ENCODE measurements at places on chromosomes 1 and 21.

DNA sequence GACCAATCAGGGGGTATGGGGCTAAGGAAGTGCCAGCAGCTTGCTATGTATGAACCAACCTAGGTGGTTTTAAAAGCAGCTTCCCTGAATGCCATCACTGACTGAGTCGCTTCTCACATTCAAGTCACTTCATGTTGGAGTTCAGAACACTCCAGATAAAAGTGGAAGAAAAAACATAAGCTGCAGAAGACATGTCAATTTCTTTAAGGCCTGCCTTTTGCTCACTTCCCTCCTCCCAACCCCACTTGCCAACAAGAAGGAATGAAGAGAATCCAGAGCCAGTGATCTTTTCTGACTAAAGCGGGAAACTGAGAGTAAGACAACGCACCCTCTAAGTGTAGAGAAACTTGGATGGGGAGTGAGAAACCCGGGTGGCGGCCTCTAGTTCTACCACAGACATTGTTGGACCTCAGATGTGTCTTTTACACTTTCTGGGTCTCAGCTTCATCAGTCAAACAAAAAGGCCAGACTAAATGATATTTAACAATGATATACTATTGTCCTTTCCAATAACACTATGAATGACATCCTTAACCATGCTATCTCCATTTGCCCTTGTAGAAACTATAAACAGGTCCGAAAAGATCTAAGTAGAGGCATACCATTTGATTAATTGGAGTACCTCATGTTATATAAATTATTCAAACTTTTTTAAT, 54.1 kb downstream of the LUZP1 start:
- DNase-seq, result no peak

- no peak for DNase-seq
Measured at GRCh38 chr1:67634396-67634935, 50.5 kb upstream of the GADD45A start.

DNA sequence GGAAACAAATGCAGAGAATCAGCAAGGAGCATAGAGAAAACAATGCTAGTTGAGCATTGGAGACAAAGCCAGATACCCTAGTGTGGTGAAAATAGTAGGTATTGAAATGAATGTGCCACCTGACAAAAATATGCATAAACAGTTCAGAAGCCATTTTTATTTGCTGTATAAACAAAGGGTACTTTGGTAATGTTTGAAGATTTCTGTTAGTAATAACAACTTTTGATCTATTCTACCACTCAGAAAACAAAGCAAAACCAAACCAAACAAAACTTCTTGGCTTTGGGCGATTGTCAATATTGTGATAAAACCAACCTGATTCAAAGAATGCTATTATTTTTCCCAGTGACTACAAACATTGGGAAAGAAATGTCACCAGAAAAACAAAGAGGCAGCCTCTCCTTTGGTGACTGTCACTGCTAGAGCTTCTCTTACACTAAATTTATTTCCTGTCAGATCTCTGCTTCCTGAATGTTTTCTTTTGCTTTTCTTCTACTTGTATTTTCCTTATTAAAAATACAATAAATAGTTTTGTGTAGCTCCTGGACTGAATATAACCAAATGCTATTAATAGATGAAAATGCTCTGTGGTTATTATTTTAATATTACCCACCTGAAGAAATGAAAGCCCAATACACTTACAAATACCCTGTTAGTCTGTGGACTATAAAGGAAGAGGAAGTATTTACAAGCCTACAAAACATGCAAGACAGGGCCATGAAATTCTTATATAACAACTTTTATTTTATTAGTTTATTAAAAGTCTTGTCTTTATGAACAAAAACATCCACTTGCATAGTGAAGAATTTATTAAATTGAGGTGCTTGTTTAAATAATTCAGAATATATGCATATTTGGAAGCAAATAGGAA, 5.7 kb downstream of the ATP6V1G3 start:
- DNase-seq, result no peak

GRCh38 chr21:25054689-25055088, 552.6 kb downstream of the MRPL39 start:
- DNase-seq, result no peak

- peak; percentile 41 for DNase-seq
Measured at GRCh38 chr1:110176299-110176956, 26.1 kb downstream of the SLC6A17 start.

GRCh38 chr1:33902486-33903209, 38.8 kb downstream of the HMGB4 start:
- DNase-seq, result no peak

GRCh38 chr1:53061859-53062707, at the start of gene PODN:
TSS of gene PODN (plus strand) at chr1:53062213. CDS start at chr1:53069856, 7,643 bp downstream.
- DNase-seq, result no peak

- DNase-seq, result no peak
Measured at GRCh38 chr1:86394416-86394815, 1.7 kb downstream of the ODF2L start.

GRCh38 chr1:86104606-86105532, 51.7 kb downstream of the COL24A1 start:
- peak; percentile 40 for DNase-seq

DNA sequence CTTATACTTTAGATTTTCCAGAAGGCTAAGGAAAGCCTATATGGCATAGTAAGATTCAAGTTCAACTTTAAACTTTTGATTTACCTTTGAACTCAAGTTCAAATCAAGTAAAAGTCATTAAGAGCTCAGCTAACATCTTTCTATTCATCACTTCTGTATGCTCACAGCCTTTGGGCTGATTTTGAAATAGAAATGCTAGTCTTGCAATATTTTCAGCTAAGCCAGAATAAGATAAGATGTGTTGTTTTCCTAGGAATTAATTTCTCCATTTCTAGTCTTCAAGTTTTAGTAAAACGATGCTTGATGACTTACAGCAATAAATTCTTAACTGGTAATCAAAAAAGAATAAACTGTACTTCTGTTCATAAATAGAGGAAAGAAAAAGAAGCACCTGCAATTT, 35.6 kb downstream of the ATP1B1 start:
- no peak for DNase-seq

- no peak for DNase-seq
Measured at GRCh38 chr1:25540750-25541342, 2.6 kb upstream of the LDLRAP1 start.

DNA sequence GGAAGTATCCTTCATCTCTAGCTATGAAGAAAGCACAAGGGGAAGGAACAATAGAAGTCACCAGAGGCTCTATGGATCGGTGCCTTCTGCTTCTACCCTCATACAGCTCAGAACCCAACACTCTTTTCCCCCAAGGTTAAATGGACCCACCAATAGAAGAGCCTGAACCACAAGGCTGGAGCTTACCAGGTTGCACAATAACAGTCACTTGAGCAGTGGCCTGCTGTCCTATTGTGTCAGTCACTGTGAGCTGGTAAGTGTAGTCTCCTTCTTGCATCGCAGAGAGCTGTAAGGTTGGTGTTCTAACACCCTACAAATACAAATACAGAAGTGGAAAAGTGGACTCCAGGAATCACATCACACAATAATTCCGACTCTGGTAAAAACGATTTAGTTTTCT, 103.0 kb downstream of the KIAA0319L start:
- no peak for DNase-seq

DNA sequence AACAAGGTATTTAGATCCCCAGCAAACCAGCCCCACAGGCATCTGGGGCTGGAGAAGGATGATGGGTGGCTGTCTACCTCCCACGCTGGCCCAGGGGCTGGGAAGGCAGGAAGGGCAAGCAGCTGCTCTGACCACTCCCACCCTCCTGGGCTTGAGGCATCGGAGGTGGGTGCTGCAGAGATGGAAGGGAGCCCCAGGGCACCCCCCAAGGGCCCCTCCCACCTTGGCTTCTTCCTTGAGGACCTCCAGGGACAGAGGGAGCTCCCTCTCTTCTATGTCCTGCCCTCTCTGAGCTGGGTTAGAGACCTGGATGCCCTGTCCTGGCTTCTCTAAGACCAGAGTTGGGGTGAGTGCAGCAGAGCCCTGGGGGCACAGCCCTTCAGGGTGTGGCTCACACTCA, 3.1 kb downstream of the CD52 start:
- no peak for DNase-seq

DNA sequence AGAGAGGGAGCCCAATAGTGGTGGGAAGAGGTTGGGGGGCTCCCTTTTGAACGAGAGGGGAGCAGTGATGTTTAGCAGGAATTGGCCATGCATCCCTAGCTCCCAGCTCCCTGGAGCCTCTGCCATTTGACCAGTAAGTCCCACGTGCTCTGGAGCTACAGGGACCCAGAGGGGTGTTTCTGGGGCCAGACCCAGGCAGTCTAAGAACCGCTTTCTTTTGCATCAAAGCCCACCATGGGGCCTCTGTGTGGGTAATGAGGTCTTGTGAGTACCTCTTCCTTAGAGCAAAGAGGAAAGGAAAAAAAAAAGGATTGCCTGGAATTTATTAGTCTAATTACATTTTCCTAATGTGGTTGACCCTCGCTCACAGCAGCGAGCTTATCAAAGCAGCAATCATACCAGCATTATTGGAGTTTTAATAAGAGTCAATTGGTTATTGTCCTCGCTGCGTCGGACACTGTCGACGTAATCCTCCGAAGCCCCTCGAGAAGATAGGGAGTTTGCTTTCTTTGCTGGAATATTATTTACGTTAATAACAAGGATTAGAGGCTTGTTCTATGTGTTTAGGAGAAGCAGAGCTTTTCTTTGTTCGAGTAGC, 17.6 kb downstream of the ACTL8 start:
- no peak for DNase-seq

Measured in mucosa of descending colon (tissue), 3 donors.